NCI-H1930 (cell line): ENCODE measurements at places on chromosomes 1 and 21.

GRCh38 chr21:43911935-43912487 lies 47.0 kb downstream of the AGPAT3 start:
- no peak for DNase-seq

GRCh38 chr1:206470692-206471414 lies 577 bp downstream of the IKBKE start:
- no peak for DNase-seq

GRCh38 chr1:167150492-167150833 lies 56.6 kb downstream of the STYXL2 start:
- DNase-seq: no peak

- DNase-seq: no peak
Observed at GRCh38 chr1:151802372-151802771, 2.8 kb downstream of the LINGO4 start.

DNA sequence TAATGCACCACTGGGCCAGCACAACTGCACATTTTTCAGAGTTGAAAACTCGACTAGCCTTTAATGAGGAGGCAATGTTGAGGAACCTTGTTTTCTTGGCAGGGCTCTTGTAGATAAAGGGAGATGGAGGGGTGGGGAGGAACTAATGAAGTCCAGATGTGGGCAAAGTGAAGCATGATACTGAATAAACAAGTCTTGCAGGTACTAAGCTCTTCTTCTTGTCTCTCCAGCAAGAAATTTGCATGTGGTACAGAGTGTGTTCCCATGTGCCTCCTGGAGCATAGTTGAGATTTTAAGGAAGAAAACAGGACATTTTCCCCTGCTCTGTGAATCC lies 47.0 kb downstream of the PLPP3 start:
- no peak for DNase-seq

- no peak for DNase-seq
Observed at GRCh38 chr1:112063781-112064728, 74.6 kb upstream of the KCND3 start.

DNA sequence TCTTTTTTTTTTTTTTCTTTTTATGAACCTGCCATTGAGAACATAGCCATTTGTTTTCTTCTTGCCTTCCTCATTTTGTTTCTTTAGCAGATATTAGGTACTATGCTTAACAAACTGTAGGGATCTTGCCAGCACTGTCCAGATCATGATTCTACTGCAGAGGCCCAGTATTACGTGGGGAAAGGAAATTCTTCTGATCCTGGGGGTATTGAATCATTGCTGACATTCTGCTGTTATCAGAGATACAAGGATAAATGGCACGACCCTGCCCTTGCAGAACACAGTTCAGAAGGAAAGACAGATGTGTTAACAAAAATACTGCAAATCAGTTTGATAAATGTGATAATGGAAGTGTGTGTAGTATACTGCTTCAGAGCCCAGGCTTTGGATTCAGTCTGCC lies 56.2 kb downstream of the BTBD8 start:
- no peak for DNase-seq

DNA sequence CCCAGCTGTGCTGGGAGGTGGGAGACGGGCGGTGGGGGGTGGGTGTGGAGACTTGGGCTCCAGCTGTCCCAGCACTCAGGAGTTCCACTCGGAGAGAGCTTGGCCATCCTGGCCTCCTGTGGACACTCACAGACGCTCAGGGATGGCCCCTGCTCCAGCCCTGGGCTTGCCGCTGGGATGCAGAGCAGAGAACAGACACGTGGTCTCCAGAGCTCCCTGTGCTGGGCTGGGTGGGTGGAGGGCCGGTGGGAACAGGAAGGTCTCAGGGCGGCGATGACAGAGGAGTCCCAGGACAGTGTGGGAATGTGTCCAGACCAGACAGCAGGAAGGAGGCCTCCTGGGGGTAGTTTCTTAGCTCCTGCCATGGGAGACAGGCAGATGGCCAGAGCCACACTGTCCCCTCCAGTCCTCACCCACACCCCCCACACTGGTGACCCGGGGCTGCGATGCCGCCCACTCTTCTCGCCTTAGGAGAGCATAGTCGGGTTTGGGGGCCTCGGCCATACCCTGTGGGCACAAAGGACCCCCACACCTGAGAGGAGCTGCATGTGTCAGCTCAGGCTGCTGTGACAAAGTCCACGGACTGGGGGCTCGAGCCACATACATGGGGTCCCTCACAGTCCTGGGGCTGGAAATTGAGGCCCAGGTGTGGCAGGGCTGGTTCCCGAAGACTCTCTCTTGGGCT lies 2.0 kb downstream of the KRTAP10-9 start:
- no peak for DNase-seq

DNA sequence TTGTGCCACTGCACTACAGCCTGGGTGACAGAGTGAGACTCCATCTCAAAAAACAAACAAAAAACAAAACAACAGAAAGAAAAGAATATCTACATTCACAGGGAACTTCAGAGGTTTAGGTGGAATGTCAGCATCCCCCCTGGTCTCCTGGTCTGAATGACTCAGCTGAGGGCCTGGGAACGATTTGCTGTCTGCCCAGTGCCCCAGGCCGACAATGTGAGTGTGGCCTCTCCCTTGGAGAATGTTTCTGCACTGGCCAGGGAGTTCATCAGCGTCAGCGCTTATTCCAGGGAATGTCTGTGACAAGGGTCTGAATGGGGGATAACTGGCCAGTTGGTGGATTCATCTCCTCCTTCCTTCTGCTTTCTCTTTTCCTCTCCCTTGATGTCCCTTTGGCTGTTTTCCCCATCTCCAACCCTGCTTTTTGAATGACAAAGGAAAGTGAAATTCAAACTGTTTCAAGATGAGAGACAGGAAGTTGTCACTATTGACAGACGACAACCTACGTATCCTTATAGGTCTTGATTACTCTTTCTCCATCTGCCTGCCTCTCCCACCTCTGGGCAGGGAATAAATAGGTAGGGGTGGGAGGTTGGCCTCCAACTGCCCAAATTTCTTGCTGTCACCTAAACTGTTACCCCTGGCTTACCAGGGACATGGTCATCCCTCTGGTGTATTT lies 213.1 kb downstream of the HHAT start:
- no peak for DNase-seq

GRCh38 chr1:205575294-205575885 lies 56.4 kb downstream of the ELK4 start:
- DNase-seq: no peak

DNA sequence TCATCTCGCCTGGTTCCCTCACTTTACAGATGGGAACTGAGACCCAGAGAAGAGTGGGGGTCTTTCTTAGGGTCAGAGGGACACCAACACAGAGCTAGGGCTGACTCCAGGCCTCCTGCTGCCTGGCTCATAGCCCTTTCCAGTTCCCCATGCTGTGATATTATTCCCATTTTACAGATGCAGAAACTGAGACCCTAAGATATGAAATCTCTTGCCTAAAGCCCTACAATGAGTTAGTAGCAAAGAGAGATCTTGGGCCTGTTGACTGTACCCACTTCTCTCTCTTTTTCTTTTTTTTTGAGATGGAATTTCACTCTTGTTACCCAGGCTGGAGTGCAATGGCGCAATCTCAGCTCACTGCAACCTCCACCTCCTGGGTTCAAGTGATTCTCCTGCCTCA lies 49.9 kb downstream of the SLC9A1 start:
- DNase-seq: no peak

- DNase-seq: no peak
Observed at GRCh38 chr1:187445066-187445465, 616.3 kb downstream of the PLA2G4A start.

DNA sequence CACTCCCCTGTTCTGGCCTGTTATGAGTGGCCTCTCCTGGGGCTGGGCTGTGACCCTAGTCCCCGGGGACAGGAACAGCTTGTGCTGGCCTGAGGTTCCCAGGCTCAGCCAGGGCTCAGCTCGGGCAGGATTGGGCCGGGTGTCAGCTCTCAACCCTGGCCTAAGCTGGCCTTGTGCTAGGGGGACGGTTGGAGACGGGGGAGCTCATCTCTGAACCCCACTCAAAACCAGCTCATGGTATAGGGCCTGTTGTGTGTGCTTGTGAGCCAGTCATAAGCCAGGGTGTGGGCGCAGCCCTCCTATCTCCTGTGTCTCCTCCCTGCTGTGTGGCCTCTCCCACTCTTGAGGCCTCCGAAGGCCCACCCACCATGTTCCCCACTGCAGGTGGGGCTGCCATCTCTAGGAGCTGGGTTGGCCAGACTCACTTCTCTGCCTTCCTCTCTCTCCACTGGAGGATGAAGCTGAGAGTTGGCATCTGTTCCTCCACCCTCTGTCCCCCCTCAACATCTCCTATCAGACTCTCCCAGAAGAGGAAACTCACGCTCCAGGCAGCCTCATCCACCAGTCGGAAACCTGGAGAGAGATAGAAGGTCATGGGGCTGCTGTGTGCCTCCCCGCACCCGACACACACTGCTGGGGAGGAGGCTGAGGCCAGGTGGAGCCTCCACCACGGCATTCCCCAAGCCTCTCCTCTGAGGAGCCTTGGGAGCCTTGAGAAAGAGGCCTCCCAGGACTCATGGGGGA lies 1.4 kb downstream of the PEAR1 start:
- DNase-seq: no peak

DNA sequence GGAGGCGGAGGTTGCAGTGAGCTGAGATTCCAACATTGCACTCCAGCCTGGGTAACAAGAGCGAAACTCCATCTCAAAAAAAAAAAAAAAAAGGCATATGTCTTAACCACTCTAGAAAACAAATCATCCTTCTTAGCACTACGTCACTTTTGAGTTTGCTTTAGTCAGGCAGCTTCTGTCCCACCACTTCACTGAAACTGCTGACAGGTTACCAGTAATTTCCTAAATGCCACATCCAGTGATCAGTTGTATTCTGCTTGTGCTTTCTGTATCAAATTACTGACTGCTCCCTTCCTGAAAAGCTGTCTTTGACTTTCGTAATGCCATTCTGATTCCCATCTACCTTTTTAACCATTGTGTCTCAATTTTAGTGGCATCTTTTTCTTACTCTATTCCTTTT lies 21.7 kb downstream of the RCOR3 start:
- no peak for DNase-seq

DNA sequence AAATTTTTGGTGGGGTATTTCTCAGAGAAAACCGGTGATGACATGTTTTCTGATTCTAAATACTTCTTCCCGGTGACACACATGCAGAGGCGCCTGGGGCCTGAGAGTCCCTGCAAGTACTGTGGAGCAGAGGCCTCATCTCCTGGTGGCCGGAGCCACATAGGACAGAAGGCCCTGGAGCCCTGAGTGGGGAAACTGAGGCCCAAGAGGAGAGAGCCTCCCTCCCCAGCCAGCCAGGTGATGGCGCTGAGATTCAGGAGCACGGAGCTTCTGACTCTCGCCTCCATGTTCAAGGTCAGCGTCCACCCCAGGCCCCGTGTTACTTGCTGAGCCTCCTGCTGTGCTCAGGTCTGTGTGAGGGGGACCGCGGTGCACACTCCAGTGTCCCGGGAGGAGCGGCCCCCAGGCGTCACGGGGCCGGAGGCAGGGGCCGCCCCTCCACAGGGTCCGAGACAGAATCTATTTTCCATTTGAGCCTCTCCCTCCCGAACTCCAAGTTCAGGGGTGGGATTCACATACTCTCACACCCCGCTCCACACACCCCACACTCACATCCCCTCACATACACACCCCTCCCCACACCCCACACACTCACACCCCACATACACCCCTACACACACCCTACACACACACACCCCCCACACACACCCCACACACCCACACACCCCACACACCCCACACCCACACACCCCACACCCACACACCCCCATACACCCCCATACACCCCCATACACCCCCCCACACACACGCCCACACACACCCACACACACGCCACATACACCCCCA lies 43.8 kb downstream of the SLX9 start:
- DNase-seq: no peak

GRCh38 chr1:219555806-219556205 lies 57.1 kb downstream of the ZC3H11B start:
- DNase-seq: peak; percentile 59

- no peak for DNase-seq
Observed at GRCh38 chr21:42049578-42050430, 21.3 kb upstream of the UMODL1 start.

DNA sequence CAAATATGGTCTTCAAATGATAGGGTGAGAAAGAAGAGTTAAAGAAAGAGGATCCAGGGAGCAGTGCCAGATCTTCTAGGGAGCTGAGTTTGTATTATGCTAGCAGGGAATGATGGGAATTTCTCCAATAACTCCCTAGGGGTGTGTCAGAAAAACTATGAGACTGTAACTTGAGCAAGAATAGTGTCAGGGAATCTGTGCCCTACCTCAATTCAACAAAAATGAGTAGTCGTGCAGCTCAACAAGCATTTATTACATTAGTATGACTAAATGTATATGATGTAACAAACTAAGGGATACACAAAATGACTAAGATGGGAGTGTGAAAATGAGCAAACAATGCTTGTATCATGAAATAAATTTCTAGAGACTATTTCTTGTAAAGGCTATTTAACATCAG lies 24.2 kb downstream of the SPAG17 start:
- no peak for DNase-seq

- DNase-seq: no peak
Observed at GRCh38 chr1:2300004-2300771, 72.1 kb downstream of the SKI start.

GRCh38 chr1:181718034-181718433 lies 234.7 kb downstream of the CACNA1E start:
- DNase-seq: no peak

- DNase-seq: no peak
Observed at GRCh38 chr1:5709461-5709975, 282.7 kb downstream of the NPHP4 start.

- DNase-seq: no peak
Observed at GRCh38 chr1:6185635-6186382, 5.7 kb upstream of the CHD5 start.

DNA sequence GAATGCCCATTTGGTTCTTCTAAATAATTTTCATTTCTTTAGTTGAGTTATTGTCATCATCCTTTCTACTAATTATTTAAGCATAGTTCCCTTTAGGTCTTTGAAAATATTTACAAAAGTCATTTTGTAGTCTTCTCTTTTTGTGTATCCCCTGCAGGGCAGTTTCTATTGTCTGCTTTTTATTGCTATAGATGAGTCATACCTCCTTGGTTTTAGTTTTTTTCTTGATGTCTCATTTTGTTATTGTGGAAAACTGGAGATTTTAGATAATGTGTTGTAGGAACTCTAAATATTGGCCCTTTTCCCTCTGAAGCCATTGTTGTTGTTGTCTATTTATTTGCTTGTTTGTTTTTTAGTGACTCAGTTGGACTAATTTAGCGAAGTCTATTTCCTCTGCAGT lies 387.9 kb downstream of the NUF2 start:
- DNase-seq: no peak

- DNase-seq: no peak
Observed at GRCh38 chr21:34743831-34744230, 75.0 kb downstream of the CLIC6 start.

DNA sequence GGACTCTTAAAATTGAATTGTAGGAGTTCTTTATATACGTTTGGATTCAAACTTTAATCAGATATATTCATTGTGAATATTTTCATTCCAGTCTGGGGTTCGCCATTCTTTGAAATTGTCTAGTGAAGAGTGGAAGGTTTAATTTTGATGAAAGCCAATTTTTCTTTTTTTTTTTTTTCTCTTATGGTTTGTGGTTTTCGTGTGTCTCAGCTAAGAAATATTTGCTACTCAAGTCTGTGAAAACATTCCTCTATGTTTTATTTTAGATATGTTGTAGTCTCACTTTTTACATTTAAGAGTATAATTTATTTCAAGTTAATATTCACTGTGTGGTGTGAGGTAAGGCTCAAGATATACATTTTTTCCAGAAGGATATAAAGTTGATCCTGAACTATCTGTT lies 220.5 kb downstream of the KCNT2 start:
- DNase-seq: no peak
